Left cardiac atrium (tissue), 4 donors: ENCODE measurements at places on chromosomes 13 and 19. TPM values are rescaled to one million over a fixed set of nuclear protein-coding genes. Genes with fewer than 3 reads are reported as not detected.

Gene SCN1B
- 163 TPM for total RNA-seq

DNA sequence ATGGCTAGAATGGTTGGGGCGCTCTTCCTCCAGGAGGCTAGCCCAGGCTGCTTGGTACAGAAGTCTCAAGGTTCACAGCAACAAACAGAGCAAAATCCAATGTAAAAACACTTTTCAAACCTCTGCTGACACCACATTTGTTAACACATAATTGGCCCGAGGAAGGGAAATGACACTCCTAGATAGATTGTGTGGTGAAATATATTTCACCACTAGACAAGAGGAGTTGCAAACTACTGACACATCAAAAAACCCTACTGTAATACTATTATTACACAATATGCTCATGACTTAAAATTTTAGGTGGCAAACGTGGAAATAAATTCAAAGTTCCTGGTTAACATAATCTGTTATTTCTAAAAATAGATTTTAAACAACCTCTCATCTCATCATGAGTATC lies 643.6 kb downstream of the PCDH9 start:
- DNase-seq: no peak

Gene SIAH3
- not detected for total RNA-seq

Gene PRKCG
- not detected for total RNA-seq

Gene RFPL4A
- total RNA-seq: not detected

- peak; percentile 64 for DNase-seq
These were observed 713 bp downstream of the KRI1 start for GRCh38 chr19:10565028-10565566.

DNA sequence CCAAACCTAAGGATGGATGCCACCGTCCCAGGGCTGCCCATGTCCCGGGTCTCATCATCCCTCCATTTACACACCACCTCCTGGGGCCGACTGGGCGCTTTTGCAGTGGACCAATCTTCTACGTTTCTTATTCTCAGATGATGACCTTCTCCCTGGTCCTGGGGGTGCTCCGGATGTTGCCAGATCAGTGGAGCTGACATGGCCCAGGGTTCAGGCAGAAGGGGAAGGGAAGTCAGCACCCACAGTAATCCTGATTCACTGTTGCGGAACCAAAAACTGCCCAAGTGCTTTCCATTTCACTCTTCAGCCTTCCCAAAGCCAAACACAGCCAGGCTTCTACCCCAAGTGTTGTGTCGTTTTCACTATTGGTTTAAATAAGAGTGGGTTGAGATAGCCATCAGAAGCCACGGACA lies 29.8 kb downstream of the RAB20 start:
- peak; percentile 25 for DNase-seq

DNA sequence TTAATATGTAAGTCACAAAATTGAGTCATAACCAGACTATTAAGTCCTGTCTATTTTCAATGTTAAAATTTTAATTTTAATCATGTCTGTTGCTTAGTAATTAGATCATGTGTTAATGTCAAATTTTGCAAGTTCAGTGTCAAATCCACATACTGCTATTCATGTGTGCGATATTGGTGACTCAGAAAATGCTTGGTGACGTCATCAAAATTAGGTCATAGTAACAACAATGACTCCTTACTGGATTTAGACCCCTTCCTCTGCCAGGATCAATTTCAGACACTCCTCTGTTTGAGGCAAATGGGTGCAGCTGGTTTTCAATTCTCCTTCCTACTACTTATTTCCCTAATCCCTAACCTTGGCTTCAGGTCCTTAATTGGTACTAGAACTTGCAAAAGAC lies 1394.3 kb upstream of the SLC10A2 start:
- no peak for DNase-seq

DNA sequence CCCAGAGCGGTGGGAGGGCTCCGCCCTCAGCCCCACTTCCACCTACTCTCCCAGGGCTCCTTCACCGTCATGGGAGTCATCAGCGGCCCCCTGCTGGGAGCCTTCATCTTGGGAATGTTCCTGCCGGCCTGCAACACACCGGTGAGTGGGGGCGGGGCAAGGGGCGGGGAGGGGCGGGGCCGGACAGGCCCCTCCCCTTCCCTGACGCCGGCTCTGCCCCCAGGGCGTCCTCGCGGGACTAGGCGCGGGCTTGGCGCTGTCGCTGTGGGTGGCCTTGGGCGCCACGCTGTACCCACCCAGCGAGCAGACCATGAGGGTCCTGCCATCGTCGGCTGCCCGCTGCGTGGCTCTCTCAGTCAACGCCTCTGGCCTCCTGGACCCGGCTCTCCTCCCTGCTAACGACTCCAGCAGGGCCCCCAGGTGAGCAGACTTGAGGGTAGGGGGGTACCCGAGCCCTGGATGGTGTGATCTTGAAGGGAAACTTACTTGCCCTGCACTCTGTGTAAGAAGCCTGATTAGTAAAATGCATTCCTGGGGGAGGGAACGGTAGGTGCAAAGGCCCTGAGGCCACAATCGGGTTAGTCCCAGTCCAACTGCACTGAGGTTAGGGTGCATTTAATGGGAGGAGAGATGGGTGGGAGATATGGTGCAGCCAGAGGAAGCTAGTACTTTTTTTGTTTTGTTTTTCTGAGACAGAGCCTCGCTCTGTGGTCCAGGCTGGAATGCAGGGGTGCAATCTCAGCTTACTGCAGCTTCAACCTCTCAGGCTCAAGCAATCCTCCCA lies 12.1 kb downstream of the SLC5A5 start:
- no peak for DNase-seq

DNA sequence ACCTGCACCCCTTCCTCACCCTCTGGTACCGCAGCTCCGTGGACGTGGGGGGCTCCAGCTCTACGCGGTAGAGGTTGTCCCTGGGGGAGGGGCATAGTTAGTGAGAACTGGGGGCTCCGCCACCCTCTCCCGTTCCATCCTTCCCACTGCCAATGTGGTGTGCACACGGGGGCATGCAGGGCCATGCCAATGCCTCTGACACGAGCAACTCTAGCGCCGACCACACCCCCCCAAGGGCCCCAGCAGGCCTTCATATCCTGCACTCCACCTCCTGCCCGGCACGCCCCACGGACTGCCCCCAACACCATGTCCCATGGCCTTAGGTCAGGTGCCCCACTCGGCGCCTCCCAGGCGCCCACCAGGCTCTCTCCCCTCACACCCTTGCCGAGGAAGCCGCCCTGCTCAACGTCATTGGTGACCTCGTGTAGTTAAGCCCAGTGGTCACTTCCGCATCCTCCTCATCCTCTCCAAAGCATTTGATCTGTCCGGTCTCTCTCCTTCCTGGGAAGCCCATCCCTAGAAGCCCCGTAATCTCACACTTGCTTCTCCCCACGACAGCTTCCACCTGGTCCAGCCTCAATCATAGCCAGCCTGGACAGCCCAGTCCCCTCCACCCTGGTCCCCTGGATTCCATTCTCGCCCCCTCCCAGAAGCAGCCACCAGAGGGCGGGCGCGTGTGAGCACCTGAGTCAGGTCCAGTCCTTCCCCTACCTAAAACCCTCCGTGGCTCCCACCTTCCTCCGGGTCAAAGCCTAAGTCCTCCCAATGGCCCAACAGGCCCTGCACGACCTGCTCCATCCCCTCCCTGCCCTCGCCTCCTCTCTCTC lies 2.1 kb downstream of the SEMA6B start:
- DNase-seq: no peak

- no peak for DNase-seq
These were observed 60.9 kb upstream of the USP29 start for GRCh38 chr19:57058871-57059270.

DNA sequence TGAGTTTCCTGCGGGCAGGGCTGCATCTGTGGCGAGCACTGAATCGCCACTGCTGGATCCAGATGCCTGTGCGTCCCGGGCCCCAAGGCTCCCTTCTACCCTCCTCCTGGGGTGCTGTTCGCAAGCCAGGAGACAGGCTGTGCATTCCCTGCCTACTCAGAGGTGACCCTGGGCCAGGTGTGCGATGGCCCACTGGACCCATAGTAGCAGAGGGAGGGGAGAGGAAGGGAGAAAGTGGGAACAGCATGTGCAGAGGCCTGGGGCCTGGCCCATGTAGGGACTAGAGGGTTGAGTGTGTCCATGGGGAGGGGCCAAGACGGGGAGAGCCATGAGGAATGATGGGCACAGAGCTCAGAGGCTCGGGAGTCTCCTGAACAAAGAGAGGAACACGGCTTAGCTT lies 27.3 kb downstream of the CARM1 start:
- no peak for DNase-seq

DNA sequence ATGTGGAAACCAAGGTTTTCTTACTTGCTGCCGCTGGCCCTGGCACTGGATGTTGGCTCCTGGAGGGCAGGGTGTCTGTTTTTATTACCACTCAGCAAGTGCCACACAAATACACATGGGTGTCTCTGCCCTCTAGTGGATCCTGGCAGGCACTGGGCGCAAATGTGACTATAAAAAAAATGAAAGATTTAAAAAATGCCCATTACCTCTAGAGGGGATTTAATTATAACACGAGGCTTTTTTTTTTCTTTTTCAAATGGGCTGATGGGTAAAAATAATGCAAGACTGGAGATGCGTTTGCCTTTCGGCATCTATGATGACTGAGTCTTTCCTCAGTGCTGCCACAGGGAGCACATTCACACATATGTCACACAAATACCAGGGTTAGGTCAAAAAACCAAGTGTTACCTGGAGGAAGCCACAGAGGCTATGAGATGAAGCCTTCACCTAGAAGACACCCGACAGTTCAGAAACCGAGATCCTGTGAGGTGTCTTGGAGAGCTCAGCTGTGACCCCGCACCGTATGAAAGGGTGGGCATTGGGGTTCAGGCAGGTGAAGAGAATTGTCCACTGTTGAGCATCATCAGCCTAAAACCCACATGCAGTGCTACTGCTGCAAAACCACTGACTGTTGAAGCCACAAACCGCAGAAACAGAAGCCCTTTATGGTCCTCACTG lies 25.7 kb downstream of the CHAMP1 start:
- DNase-seq: no peak

DNA sequence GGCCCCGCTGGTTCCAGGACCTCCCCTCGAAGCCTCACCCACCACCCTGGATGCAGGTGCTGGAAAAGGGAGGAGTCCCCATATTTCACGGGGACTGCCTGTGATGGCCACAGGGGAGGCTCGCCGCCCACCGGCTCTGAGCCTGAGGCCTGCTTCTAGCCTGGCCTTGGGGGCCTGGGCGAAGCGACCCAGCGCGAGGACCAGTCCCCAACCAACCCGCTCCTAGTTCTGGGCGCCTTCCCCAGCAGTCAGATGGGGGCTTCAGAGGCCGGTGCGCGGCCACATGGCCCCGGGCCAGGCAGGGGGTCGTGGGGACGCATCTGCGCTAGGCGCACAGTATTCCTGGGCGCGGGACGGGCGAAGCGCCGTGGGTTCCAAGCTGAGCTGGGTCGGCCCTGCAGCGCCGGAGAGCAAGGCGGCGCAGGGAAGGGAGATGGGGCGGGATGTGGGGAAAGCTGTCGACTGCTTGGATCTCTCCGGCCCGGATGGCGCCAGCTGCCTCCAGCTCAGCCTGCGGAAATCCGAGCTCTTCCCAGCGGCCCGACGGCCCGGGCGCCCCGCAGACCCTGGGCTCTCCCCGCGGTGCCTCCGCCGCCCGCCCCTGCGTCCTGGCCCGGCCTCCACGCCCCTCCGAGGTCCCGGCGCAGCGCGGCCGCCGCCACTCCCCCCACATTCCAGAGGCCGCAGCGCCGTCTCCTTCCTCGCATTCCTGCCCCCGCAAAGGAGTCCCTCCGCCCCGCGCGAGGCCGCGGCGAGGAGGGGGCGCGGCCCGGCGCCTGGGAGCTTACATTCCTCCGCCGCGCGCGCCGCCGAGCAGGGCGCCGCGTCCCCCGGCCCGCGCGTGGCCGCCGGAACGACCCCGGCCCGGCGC lies at the start of gene WTIP:
TSS of gene WTIP (plus strand) at position 788 of the 871 bp plus-strand sequence. CDS start 217 bp downstream, outside the sequence.
- peak; percentile 83 for DNase-seq

Gene TEX101
- not detected for total RNA-seq

Gene KLF1
- total RNA-seq: not detected

- no peak for DNase-seq
These were observed 4.5 kb downstream of the MAP2K7 start for GRCh38 chr19:7908078-7908699.

DNA sequence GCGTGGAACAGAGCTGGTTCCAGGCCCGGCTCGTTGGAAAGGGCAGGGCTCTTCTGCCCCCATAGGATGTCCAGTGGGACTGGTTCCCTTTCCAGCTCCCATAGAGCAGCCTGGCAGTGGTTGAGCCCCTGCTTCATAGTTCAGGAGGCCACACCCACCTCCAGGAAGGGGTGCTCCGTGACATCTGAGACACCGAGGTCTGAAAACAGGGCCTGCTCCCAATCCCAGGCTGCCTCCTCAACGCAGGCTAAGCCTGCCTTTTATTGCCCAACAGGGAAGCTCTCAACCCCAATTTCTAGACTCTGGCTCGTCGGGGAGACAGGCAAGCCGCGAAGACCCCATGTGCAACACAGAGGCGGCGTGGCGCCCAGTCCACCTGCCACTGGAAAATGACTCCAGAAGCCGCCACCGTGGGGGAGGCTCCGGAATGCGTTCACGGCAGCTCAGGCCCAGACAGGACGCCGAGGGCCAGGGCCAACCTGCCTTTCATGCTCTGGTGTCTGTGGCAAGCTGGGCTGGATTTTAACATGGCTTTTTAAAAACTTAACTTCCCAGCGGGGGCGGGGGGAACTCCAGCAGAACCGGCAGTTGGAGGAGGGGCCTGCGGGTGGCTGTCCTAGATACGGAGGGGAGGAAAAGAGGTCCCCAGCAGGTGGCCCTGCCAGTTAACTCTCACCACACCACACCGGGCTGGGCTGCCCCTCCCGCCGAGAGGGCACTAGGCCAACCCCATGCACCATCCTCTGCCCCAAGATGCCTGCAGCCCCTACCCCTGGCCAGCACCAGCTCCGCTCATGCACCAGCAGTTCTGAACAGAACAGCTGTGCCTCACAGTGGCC lies 17.9 kb upstream of the TINCR start:
- DNase-seq: peak; percentile 50

Gene CEACAM20
- total RNA-seq: not detected

GRCh38 chr13:100130930-100131511 lies 42.1 kb downstream of the PCCA start:
- no peak for DNase-seq

DNA sequence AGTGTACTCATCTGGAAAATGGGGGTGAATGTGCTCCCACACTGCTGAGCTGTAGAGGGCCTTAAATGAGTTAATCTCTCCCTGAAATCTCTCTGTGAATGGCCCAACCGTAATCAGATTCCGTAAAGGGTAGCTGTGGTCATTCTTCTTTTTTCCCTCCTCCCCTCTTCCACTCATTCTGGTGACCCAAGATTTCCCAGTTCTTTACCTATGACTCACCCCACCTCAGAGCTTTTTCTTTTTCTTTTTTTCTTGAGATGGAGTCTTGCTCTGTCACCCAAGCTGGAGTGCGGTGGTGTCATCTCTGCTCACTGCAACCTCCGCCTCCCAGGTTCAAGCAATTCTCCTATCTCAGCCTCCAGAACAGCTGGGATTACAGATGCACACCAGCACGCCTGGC lies 33.3 kb upstream of the MUC16 start:
- no peak for DNase-seq

GRCh38 chr19:13849991-13850909 lies 26.7 kb upstream of the NANOS3 start:
- DNase-seq: peak; percentile 89

DNA sequence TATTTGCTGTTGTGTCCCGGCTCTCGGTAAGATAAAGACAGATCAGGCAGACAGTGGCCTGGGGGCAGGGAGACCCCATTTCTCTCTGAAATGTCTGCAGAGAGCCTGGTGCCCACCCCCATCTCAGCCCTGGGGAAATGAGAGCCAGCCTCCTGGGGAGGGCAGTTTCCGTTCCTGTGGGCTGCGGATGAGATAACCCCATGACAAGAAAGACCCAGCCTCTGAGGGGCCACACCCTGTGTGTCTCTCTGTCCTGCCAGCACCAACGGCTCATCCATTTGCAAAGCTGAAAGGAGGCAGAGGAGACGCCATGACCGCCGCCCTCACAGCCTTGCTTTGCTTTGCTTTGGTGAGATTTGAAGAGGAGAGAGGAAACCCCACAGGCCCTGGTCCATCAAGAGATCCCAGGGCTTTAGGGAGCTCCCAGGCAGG lies 28.1 kb upstream of the KIR3DL3 start:
- no peak for DNase-seq
